Epithelial cell of alveolus of lung (primary cell): ENCODE measurements at places on chromosomes 7 and 10. TPM values are rescaled to one million over a fixed set of nuclear protein-coding genes. Genes with fewer than 3 reads are reported as not detected.

ANKRD61 gene
- total RNA-seq: 0.08 and 0.39 TPM in 2 replicates

MSMB gene
- total RNA-seq: not detected in 2 replicates

ZNF248 gene
- 3.0 and 7.3 TPM in 2 replicates for total RNA-seq

FFAR4 gene
- not detected in 2 replicates for total RNA-seq

PDCD4 gene
- 19.7 and 41.0 TPM in 2 replicates for total RNA-seq

PRSS37 gene
- not detected in 2 replicates for total RNA-seq

INMT gene
- 1.7 and 11.2 TPM in 2 replicates for total RNA-seq

HABP2 gene
- total RNA-seq: not detected in 2 replicates

CYP2E1 gene
- total RNA-seq: under 0.01 and 1.7 TPM in 2 replicates

CALCR gene
- 0.13 TPM in 1 of 2 replicates, not detected in the other for total RNA-seq

AUTS2 gene
- total RNA-seq: 5.4 and 9.1 TPM in 2 replicates

OR6B1 gene
- total RNA-seq: not detected in 2 replicates
